ENCODE measurements at places on chromosomes 1 and 21.

GRCh38 chr1:104787866-104788510 lies 1038.3 kb downstream of the AMY1C start:
- no peak for DNase-seq

DNA sequence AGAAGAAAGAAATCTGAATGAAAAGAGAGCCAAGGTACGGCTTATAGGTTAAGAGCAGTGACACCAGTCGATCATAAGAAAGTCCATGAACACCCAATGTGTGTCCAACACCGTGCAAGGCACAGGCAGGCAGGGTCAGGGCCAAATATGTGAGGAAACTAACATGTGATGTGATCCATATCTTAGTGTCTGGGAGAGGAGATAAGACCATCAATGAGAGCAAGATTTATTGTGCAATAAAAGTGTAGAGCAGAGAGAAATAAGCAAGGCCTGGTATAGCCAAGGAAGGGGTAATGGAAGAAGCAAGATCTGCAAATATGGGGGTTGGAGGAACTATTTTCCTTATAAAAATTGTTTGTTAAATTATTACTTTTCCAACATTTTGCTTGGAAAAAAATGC lies 198.8 kb downstream of the CRB1 start:
- no peak for DNase-seq

DNA sequence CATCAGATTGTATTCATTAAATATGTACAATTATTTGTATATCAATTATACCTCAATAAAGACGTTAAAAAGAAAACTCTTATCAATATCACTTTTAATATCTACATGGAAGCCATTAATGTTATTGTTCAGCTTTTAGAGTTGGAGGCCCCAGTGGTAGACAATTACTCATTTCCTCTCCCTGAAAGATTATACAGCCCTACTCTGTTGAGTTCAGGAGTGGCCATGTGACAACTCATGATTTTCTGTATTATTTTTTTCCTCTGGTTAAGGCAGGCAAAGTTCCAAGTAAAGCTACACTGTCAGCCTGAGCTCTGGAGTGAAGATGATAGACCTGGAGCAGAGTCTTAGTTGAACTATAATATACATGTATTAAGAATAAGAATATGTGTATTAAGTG lies 247.9 kb upstream of the B3GALT2 start:
- no peak for DNase-seq

GRCh38 chr1:92118826-92119225 lies 38.7 kb downstream of the BTBD8 start:
- DNase-seq = no peak

DNA sequence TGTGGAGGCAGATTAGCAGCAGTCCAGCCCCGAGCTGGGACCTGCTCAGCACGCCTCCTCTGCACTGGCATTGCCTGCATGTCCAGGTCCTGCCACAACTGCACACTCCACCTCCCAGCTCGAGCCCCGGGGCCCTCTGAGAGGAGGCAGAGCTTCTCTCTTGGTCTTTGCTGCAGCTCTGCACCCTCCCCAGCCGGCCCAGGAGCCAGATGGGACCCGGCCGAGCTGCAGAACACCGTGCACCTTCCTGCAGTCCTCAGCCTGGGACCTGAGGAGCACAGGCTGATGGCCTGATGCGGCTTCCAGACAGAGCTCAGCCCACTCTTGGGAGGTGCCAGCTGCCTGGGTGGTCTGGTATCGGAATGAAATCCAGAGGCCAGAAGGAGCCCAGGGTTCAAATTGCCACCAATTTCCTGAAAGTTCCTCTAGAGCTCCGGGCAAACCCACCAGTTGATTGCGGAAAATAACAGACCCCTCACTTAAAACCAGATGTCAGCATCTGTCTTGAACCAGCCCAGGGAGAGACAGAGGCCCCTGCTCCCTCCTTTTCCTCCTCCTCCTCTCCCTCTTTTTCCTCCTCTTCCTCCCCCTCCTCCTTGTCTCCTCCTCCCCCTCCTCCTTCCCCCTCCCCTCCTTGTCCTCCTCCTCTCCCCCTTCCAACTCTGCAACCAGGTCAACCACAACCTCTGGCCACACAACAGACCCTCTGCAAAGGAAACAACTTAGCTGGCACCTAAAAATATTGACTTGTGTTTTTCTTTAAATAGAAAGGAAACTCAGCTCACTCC lies 10.6 kb upstream of the SPSB1 start:
- no peak for DNase-seq

GRCh38 chr21:41961753-41962152 lies 7.9 kb upstream of the C2CD2 start:
- DNase-seq = no peak

- DNase-seq = peak; percentile 73
These were observed at the start of gene LRRC52 for GRCh38 chr1:165543532-165544438. LRRC52 (plus strand) TSS chr1:165544000; CDS start chr1:165544297, 297 bp downstream.

- no peak for DNase-seq
These were observed 1.3 kb upstream of the MTARC1 start for GRCh38 chr1:220785166-220786056.

GRCh38 chr1:206694171-206695124 lies 9.7 kb downstream of the MAPKAPK2 start:
- no peak for DNase-seq

GRCh38 chr1:203754455-203754864 lies 10.5 kb upstream of the LAX1 start:
- DNase-seq = no peak

DNA sequence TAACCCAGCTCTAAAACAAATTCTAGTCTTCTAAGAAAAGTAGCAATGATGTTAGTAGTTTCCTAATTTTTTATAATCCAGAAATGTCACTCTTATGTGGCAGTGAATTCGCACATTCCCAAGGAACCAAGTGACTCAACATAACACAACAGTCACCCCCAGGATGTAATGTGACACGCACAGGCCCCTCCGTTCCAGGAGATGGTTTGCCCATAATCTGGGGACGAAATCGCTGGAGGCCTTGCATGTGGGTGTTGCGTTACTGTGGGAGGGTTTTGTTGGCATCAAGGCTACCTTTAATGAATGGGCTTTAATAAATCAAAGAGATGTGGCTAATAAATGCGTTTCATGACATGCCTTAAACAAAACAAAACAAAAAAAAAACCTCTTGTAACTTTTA lies 50.9 kb downstream of the EVA1C start:
- DNase-seq = no peak

- peak; percentile 87 for DNase-seq
These were observed 15.0 kb downstream of the IFFO2 start for GRCh38 chr1:18941221-18942141.

DNA sequence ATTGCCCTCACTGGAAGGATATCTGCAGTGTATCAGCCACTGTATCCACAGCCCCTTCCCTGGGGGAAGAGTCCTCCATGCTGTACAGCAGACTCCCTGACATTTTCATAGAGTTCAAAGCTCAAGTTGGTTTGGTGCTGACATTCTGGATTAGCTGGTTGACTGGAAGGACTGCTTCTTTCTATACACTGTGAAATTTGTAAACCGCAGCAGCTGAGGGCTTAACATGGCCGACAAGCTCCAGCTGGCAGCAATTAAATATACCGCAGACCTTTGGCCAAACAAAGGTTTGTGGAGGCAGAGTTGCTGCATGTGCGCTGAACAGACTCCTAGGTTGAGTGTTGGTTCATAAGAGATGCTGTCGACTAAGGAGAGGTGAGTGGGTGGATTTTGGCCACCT lies 126.4 kb downstream of the DHRS3 start:
- no peak for DNase-seq

DNA sequence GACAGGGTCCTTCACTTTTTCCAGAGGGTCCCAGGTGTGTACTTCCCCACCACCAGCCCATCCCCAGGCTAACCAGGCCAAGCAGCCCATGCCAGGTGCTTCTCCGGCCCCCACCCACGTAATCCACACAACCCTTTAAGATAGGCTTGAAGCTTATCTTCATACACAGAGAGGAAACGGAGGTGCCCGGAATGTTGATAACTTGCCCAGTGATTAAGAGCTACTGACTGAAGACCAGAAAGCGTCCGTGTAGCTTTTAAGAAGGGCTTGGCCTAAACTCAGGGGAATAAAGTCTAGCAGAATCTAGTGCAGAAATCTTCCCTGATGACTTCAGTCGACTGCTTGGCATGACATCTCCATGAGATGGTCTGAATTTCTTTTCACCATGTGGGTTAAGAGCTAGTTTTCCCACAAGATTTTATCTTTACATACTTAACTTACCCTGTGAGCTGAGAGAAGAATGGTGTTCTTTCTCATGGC lies 138.7 kb downstream of the GALNT2 start:
- DNase-seq = no peak

- DNase-seq = no peak
These were observed 7.4 kb downstream of the ZNF436 start for GRCh38 chr1:23362218-23362713.

DNA sequence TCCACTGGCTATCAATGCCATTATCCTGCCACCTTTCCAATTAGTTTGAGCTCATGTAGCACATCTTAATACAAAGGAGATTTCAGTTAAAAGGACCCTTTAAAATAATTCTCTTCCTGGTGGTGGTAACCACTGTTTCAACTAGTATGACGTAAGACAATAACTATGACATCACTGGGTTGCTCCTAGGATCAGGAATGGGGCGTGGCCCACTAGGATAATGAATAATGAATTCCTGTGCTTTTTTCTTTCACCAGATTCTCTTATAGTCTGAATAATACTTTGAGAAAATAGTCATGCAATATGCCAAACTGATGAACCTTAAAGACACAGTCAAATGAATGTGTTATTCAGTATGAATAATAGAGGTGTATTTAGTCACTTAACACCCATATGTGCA lies 10.6 kb upstream of the KIFAP3 start:
- no peak for DNase-seq

- no peak for DNase-seq
These were observed 20.2 kb upstream of the SLFNL1 start for GRCh38 chr1:41041614-41042270.

DNA sequence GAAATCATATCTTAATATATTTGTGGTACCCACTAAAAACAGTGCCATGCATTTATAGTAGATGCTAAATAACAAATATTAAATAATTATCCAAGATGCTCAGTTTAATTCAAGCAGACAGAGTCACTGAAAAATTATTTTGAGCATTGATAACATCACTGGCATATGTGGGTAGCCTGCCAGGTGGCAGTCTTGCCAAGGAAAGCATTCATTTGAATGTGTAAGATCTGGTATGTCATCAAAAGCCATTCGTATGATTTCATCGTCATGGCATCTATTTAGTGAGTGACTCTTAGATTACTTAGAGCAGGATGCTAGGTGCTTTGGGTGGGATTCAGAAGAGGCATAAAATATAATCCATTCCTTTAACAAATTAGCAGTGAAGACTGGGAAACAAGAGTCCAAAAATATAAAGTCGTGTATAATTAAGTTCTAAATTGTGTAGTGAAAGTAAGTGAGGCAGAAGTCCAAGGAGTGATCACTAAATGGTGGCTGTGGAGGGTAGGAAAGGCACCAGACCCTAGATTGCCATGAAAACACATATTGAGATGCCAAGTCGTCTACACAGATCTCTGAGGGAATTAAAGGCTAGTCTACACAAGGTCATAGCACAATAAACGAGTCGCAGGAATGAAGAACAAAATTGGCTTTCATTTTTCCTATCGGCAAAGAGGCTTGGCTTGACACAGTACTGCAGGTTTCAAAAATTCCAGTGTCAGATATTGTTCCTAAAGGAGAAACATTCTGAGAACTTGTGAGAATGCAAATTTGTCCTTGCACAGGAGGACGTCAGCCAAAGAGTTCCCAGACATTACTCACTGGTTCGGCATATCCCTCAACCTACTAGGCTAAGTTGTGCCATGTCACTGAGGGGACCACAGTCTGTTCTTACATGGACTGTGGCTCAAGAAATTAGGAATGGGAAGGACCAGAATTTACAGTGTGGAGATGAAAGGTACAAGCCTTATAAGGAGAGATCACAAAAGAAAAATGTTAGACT lies 130.8 kb downstream of the LYPLAL1 start:
- no peak for DNase-seq

DNA sequence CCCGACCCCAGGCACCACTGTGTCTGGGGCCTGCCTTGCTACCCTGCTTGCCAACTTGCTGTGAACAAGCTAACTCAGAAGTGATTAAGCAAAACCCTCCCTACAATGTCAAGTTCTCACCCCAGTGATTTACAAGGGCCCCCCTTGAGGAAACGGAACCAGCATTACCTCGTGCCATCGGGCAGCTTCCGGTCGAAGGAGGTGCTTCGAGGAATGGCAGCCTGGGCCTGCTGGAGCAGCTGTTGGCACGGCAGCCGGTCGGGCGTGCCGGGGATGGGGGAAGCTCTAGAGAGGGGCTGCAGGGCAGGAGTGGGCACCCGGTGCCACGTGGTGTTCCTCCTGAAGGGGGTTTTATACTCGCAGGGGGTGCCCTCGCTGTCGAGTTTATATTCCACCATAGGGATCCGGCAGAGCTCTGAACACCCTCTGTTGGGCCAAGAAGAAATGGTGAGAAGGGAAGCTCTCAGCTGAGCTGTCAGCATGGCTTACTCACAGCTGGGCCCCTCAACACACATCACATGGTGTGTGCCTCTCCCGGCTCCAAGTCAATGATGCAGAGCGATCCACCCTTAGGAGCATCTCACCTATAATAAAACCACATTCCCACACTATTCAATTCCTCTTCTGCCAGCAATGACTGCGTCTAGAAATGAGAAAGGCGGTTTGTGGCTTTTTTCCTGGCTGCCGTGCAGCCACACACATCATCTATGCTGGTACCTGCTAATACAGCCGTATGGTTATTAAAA lies 184.4 kb downstream of the SIPA1L2 start:
- no peak for DNase-seq

DNA sequence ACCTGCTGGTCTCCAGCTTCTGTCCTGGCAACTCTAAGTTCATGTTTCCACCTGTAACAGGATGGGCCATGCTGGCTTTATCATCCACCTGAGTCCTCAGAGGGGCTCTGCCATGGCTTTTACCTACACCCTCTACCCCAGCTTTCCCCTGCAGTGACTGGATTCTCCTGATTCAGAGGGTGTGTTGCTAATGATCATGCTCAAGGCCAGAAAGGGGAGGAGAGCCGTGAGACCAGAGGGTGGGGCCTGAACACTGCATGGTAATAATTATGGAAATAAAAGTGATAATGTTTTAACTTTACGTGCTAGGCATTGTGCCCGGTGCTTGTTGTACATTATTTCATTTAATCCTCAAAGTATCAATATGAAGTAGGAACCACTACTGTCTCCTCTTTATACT lies 53.3 kb downstream of the CNIH3 start:
- no peak for DNase-seq

DNA sequence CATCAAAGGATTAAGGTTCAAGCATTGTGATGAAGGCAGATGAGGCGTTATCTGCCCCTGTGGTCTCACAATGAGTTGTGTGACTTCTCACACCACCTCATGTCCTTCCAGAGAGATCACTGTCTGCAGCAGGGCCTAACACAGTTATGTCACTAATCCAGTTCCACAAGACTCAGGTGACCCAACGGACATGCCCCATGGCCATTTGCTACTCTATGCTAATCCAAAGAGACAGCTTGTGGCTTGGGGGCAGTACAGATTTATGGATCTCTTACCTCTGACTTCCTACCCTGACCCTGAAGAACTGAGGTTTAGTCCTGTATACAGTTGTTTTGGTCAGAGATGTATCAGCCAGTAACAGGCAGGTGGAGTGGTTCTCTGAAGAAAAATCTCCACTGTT lies 147.1 kb downstream of the GLUL start:
- no peak for DNase-seq

GRCh38 chr1:170730438-170730837 lies 66.5 kb downstream of the PRRX1 start:
- DNase-seq = no peak
